ENCODE measurements at places on chromosomes 6 and 20. TPM values are rescaled to one million over a fixed set of nuclear protein-coding genes. Genes with fewer than 3 reads are reported as not detected.

FAM162B gene
- 4.0 TPM for polyA plus RNA-seq

CLPSL1 gene
- 2.2 TPM for polyA plus RNA-seq

ARFGEF3 gene
- polyA plus RNA-seq, result 8.5 TPM

TRDN gene
- polyA plus RNA-seq, result 2.8 TPM

LST1 gene
- polyA plus RNA-seq, result 2.6 TPM

RUNX2 gene
- 2.5 TPM for polyA plus RNA-seq

ZBTB12 gene
- polyA plus RNA-seq, result 23.1 TPM

RFX6 gene
- polyA plus RNA-seq, result not detected

PARD6B gene
- 30.2 TPM for polyA plus RNA-seq

PFDN6 gene
- 65.4 TPM for polyA plus RNA-seq

LRRC1 gene
- polyA plus RNA-seq, result 32.2 TPM

PAK5 gene
- 0.63 TPM for polyA plus RNA-seq

MTFR2 gene
- polyA plus RNA-seq, result 4.9 TPM

FNDC11 gene
- polyA plus RNA-seq, result 0.81 TPM

TUBB1 gene
- polyA plus RNA-seq, result 1.3 TPM

KHDRBS2 gene
- 3.0 TPM for polyA plus RNA-seq

PABPC1L gene
- polyA plus RNA-seq, result 105 TPM

BTN1A1 gene
- 0.22 TPM for polyA plus RNA-seq

SLC52A3 gene
- polyA plus RNA-seq, result 4.0 TPM

PLEKHG1 gene
- polyA plus RNA-seq, result 40.4 TPM

EDN1 gene
- polyA plus RNA-seq, result 3.8 TPM

HNF4A gene
- polyA plus RNA-seq, result 57.9 TPM
